ENCODE measurements at places on chromosomes 2 and 18.
A peak's percentile ranks its signal among the peaks of the same experiment; 100 is the strongest.

- DNase-seq = no peak
Observed at GRCh38 chr18:31503011-31503410, 5.0 kb downstream of the DSG2 start.

GRCh38 chr18:47390410-47391024, 139.1 kb upstream of the SKOR2 start:
- DNase-seq = no peak

DNA sequence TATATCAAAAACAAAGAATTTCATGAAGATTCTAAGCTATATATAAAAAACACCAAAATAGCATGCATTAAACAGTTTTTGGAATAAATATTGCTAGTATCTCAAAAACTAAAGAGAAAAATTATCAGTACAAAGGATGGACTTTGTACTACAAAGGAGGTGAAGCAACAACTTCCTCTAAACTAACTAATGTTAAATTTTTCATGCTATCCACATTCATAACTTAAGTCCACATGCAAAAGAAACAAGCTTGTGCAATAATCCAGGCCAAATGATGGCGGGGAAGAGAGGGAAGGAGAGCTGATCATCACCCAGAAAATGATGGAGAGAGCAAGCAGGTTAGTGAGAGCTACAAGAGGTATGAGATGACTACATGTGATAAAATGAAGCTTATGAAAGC, 70.1 kb downstream of the KIDINS220 start:
- no peak for DNase-seq

DNA sequence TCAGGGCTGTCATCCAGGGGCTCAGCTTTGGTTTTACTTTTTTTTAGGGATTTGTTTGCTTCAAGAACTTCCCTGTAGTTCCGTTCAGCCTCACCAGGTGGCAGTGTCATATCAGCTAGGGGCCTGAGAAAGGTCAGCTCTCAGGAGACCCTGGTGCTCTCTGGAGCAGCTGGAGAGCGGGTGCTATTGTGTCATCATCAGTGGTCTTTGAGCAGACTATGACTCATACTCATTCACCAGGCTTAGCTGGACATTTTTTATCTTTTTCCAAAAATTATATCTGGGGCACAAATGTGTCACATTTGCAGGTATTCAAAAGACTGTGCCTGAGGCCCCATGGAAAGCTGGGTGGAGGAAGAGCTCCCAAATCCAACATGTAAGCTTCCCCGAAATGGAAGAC, 24.4 kb downstream of the ZNF892 start:
- peak; percentile 23 for DNase-seq

DNA sequence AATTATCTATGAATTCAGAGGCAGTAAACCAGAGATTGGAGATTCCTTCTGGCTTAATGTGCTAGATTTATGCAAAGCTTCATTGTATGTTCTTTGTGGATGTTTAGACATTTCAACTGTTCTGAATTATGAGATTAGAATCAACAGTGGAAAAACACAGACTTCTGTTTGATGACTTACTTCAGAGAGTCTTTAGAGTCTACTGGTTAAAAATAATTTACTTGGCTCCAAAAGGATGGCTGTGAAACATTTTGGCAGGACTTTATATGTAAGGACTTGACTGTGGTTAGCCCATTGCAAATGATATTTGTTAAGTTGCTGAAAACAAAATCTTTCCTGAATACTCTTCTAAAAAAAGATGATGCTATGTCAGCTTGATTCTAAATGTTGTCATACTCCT, 25.5 kb upstream of the LRRC30 start:
- DNase-seq = no peak

DNA sequence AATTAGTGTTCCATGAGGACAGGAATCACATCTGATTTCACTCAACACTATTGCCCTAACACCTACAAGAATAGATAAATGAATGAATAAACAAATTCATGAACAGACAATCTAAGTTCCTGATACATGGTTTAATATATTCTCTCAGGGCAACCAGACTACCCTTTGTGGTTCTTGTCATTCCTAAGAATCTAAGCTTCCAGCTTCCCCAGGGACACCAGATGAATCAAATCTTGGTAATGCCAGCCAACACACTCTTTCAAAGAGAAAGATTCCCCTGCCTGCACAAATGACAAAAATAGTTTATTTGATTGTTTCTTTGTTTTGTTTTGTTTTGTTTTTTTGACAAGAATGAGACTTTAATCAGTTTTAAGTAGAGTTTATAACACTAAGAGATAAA, 237.5 kb upstream of the CHAC2 start:
- no peak for DNase-seq

- no peak for DNase-seq
Observed at GRCh38 chr18:38239606-38240005, 674.0 kb upstream of the CELF4 start.

DNA sequence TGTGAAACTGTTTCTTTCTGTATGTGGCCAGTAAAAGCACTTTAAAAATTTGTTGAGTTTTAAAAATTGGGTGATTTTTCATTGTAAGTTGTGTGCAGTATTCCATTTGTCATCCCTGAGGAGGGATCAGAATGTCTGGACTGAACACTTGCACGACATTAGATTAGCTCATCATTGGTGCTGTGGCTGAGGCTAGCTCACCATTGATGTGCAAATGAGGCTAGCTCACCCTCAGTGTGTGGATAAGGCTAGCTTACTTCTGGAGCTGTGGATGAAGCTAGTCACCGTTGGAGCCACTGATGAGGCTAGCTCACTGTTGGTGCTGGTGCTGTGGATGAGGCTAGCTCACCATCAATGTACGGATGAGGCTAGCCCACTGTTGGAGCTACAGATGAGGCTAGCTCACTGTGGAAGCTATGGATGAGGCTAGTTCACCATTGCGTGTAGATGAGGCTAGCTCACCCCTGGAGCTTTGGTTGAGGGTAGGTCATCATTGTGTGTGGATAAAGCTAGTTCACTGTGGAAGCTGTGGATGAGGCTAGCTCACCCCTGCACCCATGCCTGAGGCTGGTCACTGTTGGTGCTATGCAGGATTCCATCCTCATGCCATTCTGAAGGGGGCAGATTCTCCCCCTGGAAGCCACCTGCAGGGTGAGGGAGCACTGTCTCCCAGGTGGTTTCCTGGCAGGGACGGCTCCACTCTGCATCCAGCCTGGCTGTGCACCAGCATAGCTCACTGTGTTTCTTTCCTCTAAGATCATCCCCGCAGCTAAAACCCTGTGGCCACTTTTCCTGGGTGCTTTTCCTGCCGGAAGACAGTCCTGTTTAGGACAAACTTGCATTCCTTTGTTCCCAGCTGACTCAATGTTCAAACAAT, 101.1 kb downstream of the TWIST2 start:
- no peak for DNase-seq

- DNase-seq = no peak
Observed at GRCh38 chr2:134582547-134582899, 136.3 kb downstream of the TMEM163 start.

DNA sequence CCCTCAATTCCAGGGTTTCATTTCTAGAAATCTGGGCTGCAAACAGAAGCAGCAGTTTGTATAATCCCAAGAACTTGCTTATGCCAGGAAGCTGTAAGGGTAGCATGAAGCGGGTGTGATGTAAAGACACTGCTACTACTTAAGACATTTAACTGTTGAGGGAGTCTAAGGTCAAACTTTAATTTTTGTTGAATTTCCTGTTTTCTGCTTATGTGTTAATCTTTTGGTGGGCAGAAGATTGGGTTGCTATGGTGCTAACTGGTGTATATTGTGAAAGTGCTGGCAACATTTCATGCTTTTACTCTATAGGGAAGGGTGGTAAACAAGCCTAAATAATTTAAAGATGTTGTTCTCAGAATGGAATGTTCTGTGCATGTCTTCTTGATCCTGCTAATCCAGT, 2.7 kb downstream of the NCOA1 start:
- no peak for DNase-seq

DNA sequence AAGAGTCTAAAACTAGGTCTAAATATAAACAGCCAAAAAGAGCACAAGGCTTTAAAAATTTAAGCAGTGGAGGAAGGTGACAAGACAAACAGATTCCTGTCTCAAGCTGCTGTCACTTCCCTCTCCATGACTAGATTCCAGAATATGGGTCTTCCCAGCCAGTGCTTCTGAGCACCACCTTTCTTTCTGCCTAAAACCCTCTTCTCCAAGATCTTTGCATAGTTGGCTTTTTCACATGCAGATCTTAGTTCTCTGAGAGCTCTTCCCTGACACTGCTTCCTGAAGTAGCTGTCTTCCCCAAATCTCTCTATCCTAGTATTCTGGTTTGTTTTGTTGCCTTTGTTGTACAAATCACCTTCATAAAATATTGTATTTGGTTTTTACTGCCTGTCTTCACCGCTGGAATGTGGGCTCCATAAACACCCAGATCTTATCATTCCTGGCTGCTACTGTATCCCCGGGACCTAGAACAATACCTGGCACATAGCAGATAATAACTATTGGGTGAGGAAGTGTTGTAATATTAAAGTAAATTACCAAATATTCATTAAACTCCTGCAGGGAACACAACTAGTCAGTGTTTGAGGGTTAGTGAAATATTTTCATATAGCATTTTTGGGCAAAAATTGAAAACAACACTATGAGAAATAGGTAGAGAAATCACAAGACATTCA, 150.2 kb downstream of the CCDC85A start:
- no peak for DNase-seq

GRCh38 chr2:200408428-200409316, 101.2 kb downstream of the KCTD18 start:
- DNase-seq = no peak

DNA sequence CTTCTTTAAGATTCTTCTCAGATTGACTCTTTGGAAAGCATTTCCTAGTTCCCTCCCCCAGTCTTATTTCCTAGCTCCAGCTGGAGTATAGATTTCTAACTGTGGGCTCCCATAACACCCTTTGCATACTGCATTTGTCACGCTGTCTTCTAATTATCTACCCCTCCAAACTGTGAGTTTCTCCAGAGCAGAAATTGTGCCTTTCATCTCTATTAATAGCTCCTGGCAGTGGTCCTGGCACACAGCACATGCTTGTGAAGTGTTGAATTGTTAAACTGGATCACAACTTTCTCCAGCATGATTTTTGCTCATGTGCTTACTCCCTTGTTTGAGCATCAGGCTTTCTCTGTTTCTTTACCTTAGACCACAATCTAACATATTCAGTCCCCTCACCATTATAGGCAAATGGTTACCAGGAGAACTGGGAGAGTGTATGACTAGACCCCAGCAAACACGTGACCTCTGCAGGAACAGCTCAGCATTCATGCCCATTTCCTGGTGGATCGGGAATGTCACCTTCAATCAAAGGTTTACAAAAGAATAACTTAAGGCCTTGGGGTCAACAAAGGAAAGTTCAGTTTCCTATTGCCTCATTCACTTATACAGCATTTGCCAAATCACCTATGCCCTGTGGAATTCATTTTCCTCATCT, 175.7 kb upstream of the TANK start:
- DNase-seq = no peak

DNA sequence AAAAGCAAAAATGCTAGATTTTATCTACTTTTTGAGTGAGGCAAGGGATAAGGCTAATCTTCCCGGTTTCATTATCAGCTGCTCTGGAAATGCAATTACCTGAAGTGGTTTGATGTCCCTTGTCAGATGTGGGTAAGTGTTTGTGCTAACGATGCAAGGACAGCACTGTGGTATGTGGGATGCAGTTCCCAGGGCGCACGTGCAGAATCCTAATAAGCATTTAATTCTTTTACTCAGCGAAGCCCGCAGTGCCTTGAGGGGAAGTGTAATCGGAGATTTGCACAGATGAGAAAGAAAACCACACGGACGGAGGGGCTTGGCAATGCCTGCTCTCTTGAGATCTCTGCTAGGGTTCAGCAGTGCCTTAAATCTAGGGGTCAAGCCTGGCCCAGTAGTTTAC, 108.5 kb upstream of the LYPD6 start:
- DNase-seq = no peak

- no peak for DNase-seq
Observed at GRCh38 chr2:146349334-146349733, 1495.5 kb upstream of the ACVR2A start.

- no peak for DNase-seq
Observed at GRCh38 chr2:8549942-8550341, 131.9 kb upstream of the ID2 start.
